ENCODE measurements at places on chromosomes 6 and 20.

- H3K4me3 ChIP-seq: no peak overlapping the region
- no peaks in the 10 kb centered on the region for H3K27me3 ChIP-seq
- DNase-seq: no peak
- no peak overlapping the region for H3K27ac ChIP-seq
- H3K4me1 ChIP-seq: no peaks in the 10 kb centered on the region
- H3K36me3 ChIP-seq: no peaks in the 10 kb centered on the region
Observed at GRCh38 chr6:60991427-60992028, 1294.5 kb downstream of the KHDRBS2 start.

- no peaks in the 10 kb centered on the region for H3K36me3 ChIP-seq
- no peak overlapping the region for H3K27ac ChIP-seq
- peaks cover 9% of the 10 kb centered on the region for H3K4me1 ChIP-seq
Observed at GRCh38 chr6:149293244-149293643, 24.3 kb upstream of the TAB2 start.

- DNase-seq: no peak
- H3K36me3 ChIP-seq: no peaks in the 10 kb centered on the region
- H3K27me3 ChIP-seq: no peaks in the 10 kb centered on the region
Observed at GRCh38 chr6:84515067-84515466, 249.3 kb downstream of the TBX18 start.

DNA sequence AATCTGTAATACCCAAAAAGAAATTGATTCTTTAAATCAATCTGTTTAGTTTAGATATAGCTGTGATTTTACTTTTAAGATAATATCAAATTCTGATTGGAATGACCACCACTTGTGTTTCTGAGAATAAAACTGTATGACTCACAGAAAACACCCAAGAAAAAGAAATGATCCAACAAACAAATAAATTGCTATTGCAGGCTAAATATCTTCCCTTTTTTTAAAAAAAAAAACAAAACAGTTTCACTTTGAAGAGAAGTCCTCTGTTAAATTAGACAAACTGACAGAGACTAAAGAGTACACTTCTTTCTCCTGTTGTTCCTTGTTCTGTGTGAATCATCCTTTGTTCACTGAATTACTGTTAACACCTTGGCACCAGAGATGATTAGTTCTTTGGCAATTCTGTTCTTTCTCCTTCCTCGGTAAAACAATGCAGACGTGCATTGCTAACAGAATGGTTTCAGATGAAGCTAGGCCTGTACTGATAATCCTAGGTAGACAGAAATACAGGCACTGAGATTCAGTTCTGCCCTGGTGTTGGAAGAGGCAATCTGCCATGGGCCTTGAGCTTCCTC, 895.2 kb upstream of the CITED2 start:
- no peak for DNase-seq
- H3K27ac ChIP-seq: no peak overlapping the region
- H3K4me1 ChIP-seq: no peaks in the 10 kb centered on the region
- no peak overlapping the region for H3K4me3 ChIP-seq
- H3K27me3 ChIP-seq: peaks cover 2% of the 10 kb centered on the region

GRCh38 chr6:55895972-55896730, 20.8 kb upstream of the BMP5 start:
- H3K4me3 ChIP-seq: no peak overlapping the region
- H3K4me1 ChIP-seq: no peaks in the 10 kb centered on the region
- no peak overlapping the region for H3K27ac ChIP-seq

All from activated T-cell treated with anti-CD3 and anti-CD28 coated beads, Interleukin-2, amount 50 U/mL, for 24 hours (primary cell).